NCI-H1417 treated with DMSO at 0.1 percent for 48 hours (cell line): ENCODE measurements at places on chromosomes 2 and 18.

DNA sequence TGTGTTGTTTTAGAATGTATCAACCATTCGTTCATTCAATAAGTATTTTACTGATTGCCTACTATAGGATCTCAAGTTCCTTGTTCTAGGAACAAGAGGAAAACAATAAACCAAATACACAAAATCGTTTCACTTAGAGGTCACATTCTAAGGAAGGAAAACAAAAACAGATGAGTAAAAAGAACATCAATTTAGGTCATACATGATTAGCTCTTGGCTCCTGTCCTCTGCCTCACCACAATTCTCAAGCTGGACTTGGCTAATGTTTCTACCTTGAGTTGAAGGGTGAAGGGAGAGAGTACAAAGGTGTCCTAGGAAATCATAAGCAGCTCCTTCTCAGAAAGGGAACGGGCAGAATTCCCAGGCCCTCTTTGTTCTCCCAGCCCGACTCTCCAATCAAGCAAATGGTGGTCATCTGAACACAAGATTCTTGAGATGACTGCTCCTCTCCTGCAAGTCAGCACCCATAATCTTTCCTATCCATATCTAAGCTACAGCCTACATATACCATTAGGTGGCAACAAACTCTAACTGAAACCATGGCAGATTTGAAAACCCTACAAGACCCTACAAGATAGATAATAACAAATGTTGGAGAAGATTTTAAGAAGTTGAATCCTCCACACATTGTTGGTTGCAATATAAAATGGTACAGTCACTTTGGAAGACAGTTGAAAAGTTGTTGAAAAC lies 76.0 kb downstream of the CBLN2 start:
- no peak for DNase-seq

- DNase-seq: no peak
These were observed 593 bp downstream of the ZNF514 start for GRCh38 chr2:95158891-95159619.

DNA sequence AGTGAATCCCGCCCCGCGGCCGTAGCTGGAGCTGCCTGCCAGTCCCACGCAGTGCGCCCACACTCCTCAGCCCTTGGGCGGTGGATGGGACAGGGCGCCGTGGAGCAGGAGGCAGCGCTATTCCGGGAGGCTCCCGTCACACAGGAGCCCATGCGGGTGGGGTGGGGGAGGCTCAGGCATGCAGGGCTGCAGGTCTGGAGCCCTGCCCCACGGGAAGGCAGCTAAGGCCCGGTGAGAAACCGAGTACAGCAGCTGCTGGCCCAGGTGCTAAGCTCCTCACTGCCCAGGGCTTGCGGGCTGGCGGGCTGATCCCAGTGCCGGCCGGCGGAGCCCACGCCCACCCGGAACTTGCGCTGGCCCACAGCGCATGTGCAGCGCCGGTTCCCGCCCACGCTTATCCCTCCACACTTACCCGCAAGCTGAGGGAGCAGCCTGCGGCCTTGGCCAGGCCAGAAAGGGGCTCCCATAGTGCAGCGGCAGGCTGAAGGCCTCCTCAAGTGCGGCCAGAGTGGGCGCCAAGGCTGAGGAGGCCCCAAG lies 1152.8 kb upstream of the CELF4 start:
- no peak for DNase-seq

DNA sequence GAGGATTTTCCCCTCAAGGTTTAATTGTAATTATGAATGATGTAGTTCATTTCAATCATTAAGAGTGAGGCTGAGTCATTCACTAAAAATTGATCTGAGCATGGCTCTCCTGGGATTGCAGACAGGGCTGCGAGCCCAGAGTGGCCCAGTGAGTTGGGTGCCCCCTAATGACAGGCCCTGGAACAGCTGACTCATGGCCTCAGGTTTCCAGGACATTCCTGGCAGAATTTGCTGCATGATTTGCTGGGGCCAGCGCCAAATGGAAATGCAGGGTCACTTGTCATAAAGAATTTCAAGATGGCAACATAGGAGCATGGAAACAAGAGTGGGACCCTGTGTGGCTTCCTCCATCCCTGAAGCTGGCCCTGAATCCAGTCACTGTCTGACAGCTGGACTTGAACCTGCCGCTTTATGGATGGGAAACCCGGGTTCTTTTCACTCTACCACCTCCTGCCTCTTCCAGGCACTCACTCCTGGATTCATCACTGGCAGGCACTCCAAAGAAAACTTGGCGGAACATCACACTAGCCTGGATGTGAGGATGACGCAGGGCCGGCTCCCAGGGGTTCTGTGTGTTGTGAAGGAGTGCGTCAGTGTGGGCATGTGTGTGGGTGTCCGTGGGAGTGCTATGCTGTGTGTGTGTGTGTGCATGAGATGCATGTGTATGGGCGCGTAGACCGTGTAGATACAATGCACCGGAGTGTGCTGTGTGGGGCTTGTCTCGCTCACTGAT lies 15.2 kb downstream of the OTOF start:
- DNase-seq: no peak

GRCh38 chr2:144229296-144229695 lies 290.6 kb downstream of the ZEB2 start:
- no peak for DNase-seq

DNA sequence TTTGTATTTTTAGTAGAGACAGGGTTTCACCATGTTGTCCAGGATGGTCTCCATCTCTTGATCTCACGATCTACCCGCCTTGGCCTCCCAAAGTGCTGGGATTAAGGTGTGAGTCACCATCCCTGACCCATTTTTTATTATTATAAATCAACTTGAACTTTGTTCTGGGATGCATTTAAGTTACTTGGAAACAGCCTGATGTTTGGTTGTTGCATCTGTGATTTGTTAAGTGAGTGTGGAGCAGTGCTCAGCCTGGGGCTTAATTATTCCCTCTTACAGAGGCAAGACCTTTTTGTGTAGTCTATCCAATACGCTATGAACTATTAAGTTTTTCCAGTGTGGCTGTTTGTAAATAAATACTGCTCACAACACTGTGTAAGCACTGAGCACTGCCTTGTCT lies 32.6 kb downstream of the MTA3 start:
- DNase-seq: no peak

- no peak for DNase-seq
These were observed 30.1 kb downstream of the ARHGAP28 start for GRCh38 chr18:6759579-6759978.

- DNase-seq: no peak
These were observed 3.0 kb downstream of the LYG1 start for GRCh38 chr2:99297994-99298393.

GRCh38 chr2:64605991-64606478 lies 47.7 kb downstream of the SERTAD2 start:
- no peak for DNase-seq

- DNase-seq: no peak
These were observed 48.5 kb upstream of the PARD3B start for GRCh38 chr2:204496779-204497178.

DNA sequence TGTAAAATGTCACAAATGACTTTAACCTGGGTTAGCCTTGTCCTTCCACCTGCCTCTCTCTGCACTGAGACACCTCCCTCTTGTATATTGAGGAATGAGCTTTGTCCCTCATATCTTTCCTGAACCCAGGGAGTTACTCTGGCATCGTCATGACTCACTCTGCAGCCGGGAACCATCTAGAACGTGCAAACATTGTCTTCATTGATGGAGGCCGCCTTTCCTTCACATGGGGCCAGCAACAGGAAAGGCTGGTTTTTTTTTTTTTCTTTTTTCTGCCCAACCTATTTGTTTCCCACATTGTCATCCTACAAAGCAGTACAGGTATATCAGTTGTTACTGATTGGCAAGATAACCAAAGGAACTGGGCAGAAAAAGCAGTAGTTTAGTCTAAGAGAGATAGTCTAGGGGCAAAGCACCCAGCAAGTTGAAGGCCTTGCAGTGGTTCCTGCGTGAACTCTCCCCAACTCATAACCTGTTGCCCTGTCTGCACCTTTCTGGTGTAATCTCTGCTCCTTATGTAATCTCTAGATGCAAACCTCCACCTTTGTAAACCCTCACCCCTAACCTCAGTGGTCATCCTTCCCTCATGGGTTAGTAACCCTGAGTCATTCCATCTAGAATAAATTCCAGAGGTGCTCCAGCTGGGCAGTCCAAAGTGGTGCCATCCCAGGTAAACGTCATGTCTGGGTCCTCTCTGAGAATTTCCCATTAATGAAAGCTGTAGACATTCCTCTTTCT lies 38.3 kb downstream of the SLC40A1 start:
- no peak for DNase-seq

DNA sequence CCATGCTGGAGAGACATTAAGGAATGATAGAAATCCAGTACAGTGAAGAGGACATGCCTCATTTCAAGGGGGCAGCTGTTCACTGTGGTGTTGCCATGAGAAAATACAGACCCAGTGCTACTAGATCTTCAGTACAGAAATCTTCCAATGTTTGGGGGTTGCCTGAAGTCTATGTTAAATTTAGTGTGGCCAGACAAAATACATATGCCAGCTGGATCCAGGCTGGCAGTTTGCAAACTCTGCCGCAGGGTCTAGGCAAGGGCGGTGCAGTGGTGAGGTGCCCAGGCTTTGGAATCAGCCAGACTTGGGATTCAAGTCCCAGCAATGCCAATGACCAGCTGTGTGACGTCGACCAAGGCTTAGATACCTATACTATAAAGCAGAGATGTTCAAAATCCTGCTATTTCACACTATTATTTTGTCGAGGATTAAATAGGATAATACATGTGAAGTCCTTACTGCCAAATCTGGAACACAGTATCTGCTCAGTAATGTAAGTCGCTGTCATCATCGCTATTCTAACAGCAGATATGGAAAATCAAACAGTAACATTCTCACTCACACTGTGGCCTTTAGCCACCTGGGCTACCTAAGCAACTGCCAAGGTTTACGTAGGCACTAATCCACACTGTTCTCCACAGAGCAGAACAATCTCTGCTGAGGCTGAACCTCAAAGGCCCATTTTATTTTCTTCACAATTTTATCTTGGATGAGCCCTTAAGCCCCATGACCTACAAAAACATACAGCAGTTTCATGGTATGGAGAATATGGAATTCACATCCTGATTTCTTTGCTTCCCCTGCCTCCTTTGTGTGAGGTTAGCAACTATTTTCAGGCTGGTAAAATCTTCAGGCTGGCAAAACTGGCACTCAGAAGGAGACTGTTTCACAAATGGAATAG lies 5.9 kb upstream of the TMSB10 start:
- no peak for DNase-seq

DNA sequence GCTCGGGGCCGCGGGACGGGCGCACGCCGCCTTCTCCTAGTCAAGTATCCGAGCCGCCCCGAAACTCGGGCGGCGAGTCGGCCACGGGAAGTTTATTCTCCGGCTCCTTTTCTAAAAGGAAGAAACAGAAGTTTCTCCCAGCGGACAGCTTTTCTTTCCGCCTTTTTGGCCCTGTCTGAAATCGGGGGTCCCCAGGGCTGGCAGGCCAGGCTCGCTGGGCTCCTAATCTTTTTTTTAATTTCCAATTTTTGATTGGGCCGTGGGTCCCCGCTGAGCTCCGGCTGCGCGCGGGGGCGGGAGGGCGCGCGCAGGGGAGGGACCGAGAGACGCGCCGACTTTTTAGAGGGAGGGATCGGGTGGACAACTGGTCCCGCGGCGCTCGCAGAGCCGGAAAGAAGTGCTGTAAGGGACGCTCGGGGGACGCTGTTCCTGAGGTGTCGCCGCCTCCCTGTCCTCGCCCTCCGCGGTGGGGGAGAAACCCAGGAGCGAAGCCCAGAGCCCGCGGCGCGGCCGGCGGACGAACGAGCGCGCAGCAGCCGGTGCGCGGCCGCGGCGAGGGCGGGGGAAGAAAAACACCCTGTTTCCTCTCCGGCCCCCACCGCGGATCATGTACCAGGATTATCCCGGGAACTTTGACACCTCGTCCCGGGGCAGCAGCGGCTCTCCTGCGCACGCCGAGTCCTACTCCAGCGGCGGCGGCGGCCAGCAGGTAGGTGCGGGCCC lies 617 bp downstream of the FOSL2 start:
- no peak for DNase-seq

- DNase-seq: peak; percentile 12
These were observed 1.4 kb downstream of the RNF138 start for GRCh38 chr18:32093102-32093511.

DNA sequence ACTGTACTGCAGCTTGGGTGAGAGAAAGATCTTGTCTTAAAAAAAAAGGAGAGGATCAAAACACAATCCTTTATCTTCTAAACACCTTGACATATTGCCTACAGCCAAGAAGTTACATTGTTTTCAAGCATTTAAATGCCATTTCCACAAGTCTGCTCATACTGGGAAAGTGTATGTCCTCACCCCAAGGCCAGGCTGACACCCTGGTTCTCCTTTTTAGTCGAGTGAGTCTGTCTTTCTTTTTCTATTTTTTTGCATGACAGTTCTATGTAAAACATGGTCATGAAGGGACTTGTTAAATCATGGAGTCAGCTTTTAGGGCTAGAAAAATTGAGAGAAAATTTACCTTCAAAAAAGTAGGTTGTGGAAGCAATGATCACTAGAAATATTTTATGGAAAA lies 233.3 kb downstream of the FAM210A start:
- DNase-seq: no peak

- no peak for DNase-seq
These were observed 181.1 kb upstream of the EPAS1 start for GRCh38 chr2:46116150-46116549.

GRCh38 chr2:209236377-209236776 lies 187.5 kb upstream of the MAP2 start:
- DNase-seq: no peak

DNA sequence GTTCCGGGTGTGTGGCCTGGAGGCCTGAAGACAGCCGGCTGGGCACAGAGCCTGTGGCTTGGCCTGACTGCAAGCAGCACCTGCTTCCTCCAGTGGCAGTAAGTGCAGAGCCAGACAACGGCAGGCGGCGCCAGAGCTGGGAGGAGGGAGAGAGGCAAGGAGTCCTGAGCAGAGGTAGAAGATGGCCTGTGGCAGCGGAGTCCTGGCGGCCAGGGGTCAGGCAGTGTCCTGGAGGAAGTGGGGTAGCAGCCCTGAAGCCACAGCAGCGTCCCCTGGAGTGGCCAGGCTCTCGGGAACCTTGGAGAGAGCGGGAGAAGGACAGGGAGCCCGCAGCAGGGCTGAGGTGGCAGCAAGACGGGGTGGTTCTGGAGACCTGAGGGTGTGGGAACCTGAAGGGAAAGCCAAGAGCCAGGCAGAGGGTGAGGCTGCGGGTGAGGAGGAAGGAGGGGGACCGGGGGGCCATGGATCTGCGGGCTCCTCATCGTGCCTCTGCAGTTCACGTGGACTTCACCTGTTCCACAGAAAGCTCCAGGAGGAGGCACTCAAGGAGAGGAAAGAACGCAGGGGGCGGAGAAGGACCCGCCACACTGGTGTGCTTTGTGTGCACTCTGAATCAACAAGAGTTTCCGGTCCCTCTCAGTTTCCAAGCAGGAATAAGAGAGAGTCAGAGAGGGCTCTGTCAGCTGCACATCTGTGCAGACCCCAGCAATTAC lies 85.9 kb downstream of the USP40 start:
- no peak for DNase-seq

DNA sequence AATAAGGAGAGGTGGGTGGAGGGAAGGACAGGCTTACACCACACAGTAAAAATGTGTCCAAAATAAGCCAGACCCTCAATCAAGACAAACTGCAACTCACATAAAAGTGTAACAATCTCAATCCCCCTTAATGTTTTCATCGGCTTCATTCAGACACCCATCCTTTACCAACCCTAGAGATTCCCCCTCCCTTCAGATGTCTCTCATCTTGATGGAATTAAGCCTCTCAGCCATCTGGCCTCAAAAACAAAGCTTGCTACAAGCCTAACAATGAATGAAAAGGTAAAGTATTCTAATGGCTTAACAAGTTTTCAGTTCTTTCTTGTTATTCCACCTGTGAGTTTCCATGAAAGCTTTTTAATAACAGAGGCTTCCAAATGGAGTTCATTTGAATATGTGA lies 5.2 kb downstream of the RTTN start:
- no peak for DNase-seq

GRCh38 chr2:180955101-180955500 lies 25.3 kb upstream of the UBE2E3 start:
- no peak for DNase-seq
